PC-9 (cell line): ENCODE measurements at places on chromosomes 2 and 18. TPM values are rescaled to one million over a fixed set of nuclear protein-coding genes. Genes with fewer than 3 reads are reported as not detected.

Gene HAUS1
- 25.3 and 33.3 TPM in 2 replicates for total RNA-seq

Gene GCG
- not detected in 2 replicates for total RNA-seq

Gene APCDD1
- not detected in 2 replicates for total RNA-seq

Gene LINC00305
- total RNA-seq: not detected in 2 replicates

Gene IL36B
- total RNA-seq: not detected in 2 replicates

Gene LMAN2L
- 13.2 and 15.6 TPM in 2 replicates for total RNA-seq

DNA sequence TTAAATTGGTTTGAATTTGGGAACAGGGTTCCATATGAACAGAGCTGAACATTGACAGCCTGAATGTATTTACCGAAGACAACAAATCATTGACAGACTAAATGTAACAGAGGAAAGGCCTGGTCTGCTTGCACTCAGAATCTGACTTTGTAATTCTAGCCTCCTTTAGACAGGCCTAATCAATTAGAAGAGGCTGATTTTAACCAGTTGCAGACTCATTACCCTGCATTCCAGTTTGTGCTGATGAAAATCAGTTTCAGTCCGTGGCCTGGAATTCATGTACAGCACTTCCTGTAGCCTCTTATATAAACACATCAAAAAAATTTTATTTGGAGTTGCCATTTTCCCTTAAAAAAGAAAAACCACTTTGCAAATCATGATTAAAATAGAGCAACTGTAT is 93.1 kb upstream of the ZFP36L2 start:
- DNase-seq: no peak

DNA sequence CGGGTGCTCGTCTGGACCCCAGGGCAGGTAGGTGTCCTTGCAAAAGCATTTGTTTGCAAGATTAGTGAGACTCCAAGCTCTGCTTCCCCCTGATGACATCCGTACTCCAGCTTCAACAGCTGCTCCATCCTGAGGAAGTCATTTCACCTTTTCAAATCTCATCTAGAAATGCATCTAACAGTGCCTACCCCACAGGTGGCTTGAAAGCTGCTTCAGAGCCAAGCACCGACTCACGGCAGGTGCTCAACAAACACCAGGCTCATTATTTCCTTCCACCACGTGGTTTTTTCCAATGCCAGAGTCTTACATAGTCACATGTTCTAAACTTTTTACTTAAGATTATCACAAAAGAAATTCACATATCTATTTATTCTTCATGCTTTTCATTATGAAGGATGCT is 31.9 kb downstream of the CNGA3 start:
- DNase-seq: no peak

DNA sequence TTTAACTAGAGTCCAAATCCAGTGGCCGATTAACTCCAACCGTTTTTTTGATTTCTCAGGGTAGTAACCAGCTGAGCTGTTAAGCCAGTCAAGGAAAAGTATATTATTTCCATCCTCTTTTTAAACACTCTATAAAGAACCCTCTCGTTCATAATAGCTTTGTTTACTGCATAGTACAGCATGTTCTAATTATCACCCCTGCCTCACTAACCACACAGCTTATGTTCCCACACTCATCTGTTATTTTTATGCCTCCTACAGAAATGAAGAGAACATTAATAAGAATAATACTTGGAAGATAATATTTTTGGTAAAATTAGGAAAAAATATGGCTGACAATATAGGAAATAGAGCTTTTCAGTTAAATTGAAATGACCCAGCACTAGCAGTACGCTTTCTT is 2132.8 kb upstream of the CELF4 start:
- DNase-seq: no peak

- no peak for DNase-seq
Measured at GRCh38 chr2:174716785-174717184, 47.5 kb downstream of the CHRNA1 start.

DNA sequence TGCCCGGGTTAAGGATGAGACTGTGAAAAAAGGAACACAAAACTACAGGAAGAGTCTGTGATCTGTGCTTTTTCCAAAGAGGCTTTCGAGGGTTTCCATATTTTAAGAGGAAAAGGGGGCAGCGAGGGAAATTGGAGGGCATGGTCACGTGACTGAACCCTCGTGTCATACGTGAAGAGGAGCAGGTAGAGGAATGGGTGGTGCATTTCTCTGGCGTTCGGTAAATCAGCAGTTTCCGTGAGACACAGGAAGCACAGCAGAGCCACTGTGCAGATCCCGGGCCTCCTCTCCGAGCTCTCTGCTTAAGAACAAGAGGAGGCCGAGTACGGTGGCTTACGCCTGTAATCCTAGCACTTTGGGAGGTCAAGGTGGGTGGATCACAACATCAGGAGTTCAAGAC is 219.7 kb downstream of the NDUFA10 start:
- no peak for DNase-seq

DNA sequence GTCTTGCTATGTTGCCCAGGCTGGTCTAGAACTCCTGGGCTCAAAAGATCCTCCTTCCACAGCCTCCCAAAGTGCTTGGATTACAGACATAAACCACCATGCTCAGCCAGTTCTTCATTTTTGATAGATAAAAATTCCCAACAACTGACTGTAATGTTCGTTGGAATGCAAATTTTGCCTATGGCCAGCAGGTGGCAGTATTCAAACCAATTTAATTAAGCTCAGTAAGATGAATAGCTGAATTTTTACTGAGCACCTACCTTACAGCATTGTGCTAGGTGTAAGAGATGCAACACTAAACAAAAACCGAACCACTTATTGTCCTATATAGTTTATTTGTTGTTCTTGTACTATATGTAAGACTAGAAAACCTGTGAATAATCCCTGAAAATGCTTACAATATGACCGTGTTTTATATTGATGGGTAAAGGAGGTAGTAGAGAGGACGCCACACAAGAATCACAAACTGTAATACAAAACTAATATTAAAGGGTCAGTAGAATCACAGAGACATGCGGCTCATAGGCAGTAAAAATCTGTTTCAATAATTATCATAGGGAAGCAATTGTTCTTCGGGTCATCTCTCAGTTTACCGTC is 8.2 kb upstream of the TMEM182 start:
- DNase-seq: peak; percentile 45

- DNase-seq: no peak
Measured at GRCh38 chr18:55144193-55144930, 185.1 kb upstream of the CCDC68 start.
